ENCODE measurements at places on chromosomes 1 and 21.

DNA sequence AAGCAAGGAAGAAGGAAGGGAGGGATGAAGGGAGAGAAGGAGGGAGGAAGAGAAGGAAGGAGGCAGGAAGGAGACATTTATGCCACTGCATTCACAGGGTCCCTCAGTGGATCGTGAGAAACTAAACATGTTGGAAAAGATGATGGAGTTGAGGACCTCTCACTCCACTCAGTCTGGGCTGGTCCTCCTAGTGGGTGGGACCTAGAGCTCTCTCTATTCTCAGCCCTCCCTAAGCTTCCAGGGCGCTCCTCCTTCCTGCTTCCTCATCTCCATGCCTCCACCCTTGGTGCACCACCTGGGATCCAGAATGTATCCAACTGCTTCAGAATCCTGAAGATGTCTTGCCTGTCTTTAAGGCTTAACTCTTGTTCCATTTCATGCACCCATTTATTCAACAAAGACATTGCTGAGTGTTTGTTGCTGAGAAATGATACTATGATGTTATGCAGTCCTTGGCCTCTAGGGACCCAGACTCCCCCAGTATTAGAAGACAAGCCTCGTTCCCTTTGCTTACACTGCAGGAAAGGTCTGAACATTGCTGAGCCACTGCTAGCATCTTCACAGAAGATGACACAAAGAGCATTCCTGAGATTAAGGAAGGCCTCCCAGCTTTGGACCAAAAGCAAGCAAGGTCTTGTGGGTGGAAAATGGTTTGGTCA, 88.5 kb downstream of the BEND5 start:
- DNase-seq: no peak

DNA sequence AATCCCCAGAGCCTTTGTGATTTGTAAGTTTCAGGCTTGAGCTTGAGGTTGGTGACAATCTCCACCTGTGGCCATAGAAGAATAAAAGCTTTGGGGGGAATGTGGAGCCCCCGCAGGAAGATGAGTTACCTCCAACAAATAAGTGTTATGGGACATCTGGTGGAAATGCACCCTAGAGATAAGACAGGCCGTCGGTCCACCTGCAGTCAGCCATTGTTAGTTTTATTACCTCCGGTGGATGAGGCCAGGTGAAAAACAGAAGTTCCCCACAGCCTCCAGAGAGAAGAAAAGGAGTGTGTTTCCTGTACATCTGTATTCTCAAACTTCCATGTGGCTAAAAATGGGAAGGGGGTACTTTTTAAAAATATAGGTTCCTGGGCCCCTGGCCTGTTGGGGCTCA, 137.4 kb downstream of the KAZN start:
- no peak for DNase-seq

DNA sequence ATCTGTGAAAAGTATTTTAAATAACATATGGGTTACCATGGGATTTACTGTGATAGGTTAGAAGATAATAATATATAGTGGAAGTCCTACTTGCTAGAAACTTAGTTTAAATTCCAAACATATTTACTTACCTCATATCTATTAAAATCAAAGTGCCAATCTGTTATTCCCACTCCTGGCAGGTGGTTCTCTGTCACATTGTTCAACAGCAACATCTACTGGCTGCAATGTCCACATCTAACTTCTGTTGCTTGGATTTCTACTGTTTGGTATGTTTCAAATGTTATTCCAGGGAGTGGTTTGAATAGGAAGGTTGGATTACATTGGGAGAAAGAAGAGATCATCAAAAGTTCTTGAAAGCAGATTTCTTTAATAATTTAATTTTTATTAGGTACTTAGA, 122.5 kb upstream of the NCAM2 start:
- no peak for DNase-seq

- no peak for DNase-seq
These were observed 1.6 kb upstream of the KLHDC9 start for GRCh38 chr1:161096530-161096929.

GRCh38 chr1:181905944-181906597, 155.4 kb downstream of the ZNF648 start:
- DNase-seq: no peak

GRCh38 chr1:38815903-38816627, 43.5 kb downstream of the RRAGC start:
- DNase-seq: no peak

GRCh38 chr1:29756901-29757725, 520.8 kb downstream of the PTPRU start:
- DNase-seq: no peak

DNA sequence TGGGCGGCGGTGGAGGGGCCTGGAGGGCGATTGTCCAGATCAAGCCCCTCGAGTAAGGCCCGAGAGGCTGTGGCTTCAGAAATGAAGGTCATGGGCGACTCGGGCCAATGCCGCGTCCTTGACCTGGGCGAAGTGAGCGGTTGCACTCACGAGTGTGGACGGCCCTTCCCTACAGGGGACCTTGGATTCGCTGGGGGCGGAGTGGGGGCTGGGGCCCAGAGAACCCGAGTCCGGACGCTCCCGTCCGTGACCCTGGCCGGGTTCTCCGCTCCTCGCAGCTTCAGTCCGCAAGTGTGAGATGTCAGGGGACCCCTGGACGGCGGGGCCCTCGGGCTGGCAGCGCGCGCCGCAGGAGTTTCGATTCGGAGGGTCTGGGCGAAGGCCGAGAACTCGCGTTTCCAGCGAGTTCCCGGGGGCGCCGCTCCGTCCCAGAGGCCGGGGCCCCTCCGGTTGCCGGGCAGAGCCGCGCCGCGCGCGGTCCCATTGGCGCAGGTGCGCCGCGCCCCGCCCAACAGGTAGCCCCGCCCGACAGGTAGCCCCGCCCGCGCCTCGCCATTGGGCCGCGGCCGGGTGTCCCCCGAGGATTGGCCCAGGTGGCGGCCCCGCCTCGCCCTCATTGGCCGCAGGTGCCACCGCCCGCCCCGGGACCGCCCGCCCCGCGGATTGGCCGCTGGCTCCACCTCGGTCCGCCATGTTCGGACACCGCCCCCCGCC, at the start of gene PRKCZ:
Gene PRKCZ (plus strand): TSS at position 694 of the 714 bp plus-strand sequence. CDS start 220 bp downstream, outside the sequence.
- no peak for DNase-seq

GRCh38 chr1:178713259-178713658, 11.8 kb upstream of the RALGPS2 start:
- DNase-seq: no peak
